Activated CD8-positive, alpha-beta T cell treated with anti-CD3 and anti-CD28 coated beads for 36 hours (primary cell): ENCODE measurements at places on chromosomes 1 and 21. TPM values are rescaled to one million over a fixed set of nuclear protein-coding genes. Genes with fewer than 3 reads are reported as not detected.

SMCP gene
- not detected for total RNA-seq

KDM1A gene
- 77.7 TPM for total RNA-seq

FCAMR gene
- total RNA-seq = not detected

PFKL gene
- 188 TPM for total RNA-seq

SAMD11 gene
- total RNA-seq = not detected

CGN gene
- total RNA-seq = 1.7 TPM

TBX19 gene
- 1.5 TPM for total RNA-seq

FCN3 gene
- not detected for total RNA-seq

KCNAB2 gene
- total RNA-seq = 299 TPM

LORICRIN gene
- total RNA-seq = not detected

GRCh38 chr1:230899841-230900251 is 31.5 kb upstream of the C1orf198 start:
- H3K27me3 ChIP-seq = no peaks in the 10 kb centered on the region
- no peaks in the 10 kb centered on the region for H3K4me1 ChIP-seq
- no peak overlapping the region for H3K27ac ChIP-seq
- DNase-seq = no peak
- H3K4me3 ChIP-seq = no peak overlapping the region
- no peaks in the 10 kb centered on the region for H3K36me3 ChIP-seq

DNA sequence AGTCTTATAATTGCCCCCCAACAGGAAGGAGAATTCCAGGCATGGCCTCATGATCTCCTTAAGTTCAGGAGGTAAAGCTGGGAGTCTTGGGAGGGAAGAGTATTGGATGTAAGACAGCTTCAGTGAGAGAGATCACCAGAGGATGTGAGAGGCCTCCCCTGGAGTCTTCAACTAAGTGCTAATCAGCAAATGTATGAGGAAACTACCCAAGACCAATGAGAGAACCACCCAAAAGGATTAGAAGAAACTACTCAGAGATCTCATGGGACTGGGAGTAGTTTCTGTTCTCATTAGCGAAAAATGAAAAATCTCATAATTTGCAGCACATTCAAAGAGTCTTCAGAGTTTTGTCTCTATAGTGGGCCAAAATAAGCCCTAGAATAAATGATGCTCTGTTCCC is 36.6 kb upstream of the WNT2B start:
- no peaks in the 10 kb centered on the region for H3K4me1 ChIP-seq
- no peak overlapping the region for H3K27ac ChIP-seq
- peaks cover 37% of the 10 kb centered on the region for H3K27me3 ChIP-seq
- no peak for DNase-seq
- H3K36me3 ChIP-seq = no peaks in the 10 kb centered on the region

DNA sequence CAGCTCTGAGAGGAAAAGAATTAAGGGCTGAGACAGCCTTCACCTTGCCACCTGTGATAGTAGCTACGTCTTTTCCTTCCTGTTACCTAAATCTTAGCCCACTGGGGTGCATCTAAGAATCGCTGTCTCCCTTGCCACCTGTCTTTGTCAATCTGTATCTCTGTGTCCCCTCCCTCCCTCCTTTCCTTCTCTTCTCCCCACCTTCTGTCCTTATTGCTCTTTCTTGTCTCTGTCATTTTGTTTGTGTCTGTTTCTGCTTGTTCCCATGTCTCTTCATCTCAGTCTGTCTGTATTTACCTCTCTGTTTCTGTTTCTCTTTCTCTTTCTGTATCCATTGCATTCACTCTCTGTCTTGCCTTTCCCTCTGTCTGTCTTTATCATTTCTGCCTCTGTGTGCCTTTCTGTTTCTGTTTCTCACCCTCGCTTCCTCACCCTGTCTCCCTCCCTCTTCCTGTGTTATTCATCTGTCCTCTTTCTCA is 30.2 kb downstream of the SLC22A15 start:
- H3K4me3 ChIP-seq = peak overlapping the region; percentile 73
- no peaks in the 10 kb centered on the region for H3K27me3 ChIP-seq
- DNase-seq = peak; percentile 4
- no peaks in the 10 kb centered on the region for H3K36me3 ChIP-seq
- H3K27ac ChIP-seq = peak overlapping the region; percentile 87

DNA sequence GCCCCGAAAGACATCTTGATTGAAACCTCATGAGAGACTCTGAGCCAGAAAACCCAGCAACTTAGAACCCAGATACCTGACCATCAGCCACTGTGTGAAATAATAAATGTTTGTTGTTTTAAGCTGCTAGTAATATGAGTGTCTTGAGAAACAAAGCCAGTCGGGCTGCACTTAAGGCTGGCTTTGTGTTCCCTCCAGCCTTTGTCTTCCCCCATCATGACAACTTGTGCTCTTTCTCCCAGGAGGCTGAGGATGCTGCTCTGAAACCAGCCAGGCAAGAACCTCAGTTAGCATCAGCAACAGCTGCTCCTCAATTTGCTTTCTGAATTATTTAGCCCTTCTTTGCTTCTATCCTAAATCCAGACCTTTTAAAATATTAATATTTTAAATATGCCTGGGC is 78.2 kb downstream of the SLC16A1 start:
- peaks cover 5% of the 10 kb centered on the region for H3K27me3 ChIP-seq
- H3K36me3 ChIP-seq = no peaks in the 10 kb centered on the region
- DNase-seq = no peak
- no peaks in the 10 kb centered on the region for H3K4me1 ChIP-seq
- no peak overlapping the region for H3K4me3 ChIP-seq

- H3K36me3 ChIP-seq = no peaks in the 10 kb centered on the region
- H3K4me3 ChIP-seq = no peak overlapping the region
- no peaks in the 10 kb centered on the region for H3K4me1 ChIP-seq
- H3K27ac ChIP-seq = no peak overlapping the region
Measured at GRCh38 chr1:161993576-161993975, 30.1 kb downstream of the OLFML2B start.

GRCh38 chr1:62043154-62043553 is 151.5 kb upstream of the L1TD1 start:
- no peak overlapping the region for H3K4me3 ChIP-seq
- H3K4me1 ChIP-seq = no peaks in the 10 kb centered on the region

- H3K27me3 ChIP-seq = no peaks in the 10 kb centered on the region
- H3K4me1 ChIP-seq = peaks cover 3% of the 10 kb centered on the region
- no peaks in the 10 kb centered on the region for H3K36me3 ChIP-seq
- H3K4me3 ChIP-seq = no peak overlapping the region
Measured at GRCh38 chr21:33870768-33871167, 44.8 kb downstream of the ATP5PO start.

DNA sequence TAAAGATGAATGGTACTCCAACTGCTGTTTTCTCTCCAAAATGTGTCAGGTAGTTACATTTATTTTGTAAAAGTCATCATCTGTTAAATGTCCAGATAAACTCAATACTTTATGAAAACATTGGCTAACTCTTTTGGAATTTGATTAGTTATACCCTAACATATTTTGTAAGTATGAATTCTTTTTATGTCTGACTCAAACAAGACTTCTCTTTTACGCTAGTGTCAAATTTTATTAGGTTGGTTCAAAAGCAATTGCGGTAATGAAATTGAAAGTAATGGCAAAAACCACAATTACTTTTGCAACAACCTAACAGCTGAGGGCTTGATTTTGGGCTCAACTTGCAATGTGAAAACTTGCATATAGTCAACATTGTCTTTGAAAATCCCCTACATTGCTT is 41.0 kb upstream of the USP25 start:
- DNase-seq = no peak
- H3K4me1 ChIP-seq = peaks cover 2% of the 10 kb centered on the region
- no peaks in the 10 kb centered on the region for H3K36me3 ChIP-seq
- H3K4me3 ChIP-seq = no peak overlapping the region
- H3K27ac ChIP-seq = no peak overlapping the region

DNA sequence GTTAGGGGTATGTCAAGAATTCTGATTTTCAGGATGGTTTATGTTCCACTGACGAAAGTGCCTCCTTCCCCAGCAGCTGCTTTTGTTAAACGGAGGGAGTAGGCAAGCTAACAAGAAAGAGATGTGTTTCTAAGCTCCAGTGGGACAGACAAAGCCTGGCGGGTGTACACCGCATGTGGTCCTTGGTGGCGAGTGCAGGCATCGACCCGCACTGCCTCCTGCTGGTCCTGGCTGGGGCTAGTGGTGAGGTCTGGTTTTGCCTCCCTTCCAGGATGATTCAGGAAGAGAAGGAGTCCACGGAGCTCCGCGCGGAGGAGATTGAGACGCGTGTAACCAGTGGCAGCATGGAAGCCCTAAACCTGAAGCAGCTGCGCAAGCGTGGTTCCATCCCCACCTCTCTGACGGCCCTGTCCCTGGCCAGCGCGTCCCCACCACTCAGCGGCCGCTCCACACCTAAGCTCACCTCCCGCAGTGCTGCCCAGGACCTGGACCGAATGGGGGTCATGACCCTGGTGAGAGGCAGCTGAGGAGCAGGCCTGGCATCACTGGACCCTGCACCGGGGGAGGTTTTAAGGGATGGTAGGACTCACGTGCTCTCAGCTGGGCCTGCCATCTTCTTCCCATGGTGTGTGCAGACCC is 29.0 kb downstream of the PPFIA4 start:
- peaks cover 7% of the 10 kb centered on the region for H3K27me3 ChIP-seq
- H3K27ac ChIP-seq = no peak overlapping the region
- peaks cover 8% of the 10 kb centered on the region for H3K36me3 ChIP-seq

GRCh38 chr1:37177230-37177864 is 143.0 kb upstream of the GRIK3 start:
- H3K27ac ChIP-seq = no peak overlapping the region
- H3K4me1 ChIP-seq = no peaks in the 10 kb centered on the region
- H3K4me3 ChIP-seq = no peak overlapping the region

GRCh38 chr1:9730096-9730901 is 78.8 kb downstream of the PIK3CD start:
- peaks cover 55% of the 10 kb centered on the region for H3K4me1 ChIP-seq
- DNase-seq = peak; percentile 36
- peaks cover 75% of the 10 kb centered on the region for H3K36me3 ChIP-seq
- peak overlapping the region; percentile 79 for H3K27ac ChIP-seq
- peak overlapping the region; percentile 30 for H3K4me3 ChIP-seq

- DNase-seq = no peak
- no peak overlapping the region for H3K4me3 ChIP-seq
- H3K27me3 ChIP-seq = no peaks in the 10 kb centered on the region
Measured at GRCh38 chr1:55120538-55120937, 81.2 kb downstream of the PCSK9 start.

DNA sequence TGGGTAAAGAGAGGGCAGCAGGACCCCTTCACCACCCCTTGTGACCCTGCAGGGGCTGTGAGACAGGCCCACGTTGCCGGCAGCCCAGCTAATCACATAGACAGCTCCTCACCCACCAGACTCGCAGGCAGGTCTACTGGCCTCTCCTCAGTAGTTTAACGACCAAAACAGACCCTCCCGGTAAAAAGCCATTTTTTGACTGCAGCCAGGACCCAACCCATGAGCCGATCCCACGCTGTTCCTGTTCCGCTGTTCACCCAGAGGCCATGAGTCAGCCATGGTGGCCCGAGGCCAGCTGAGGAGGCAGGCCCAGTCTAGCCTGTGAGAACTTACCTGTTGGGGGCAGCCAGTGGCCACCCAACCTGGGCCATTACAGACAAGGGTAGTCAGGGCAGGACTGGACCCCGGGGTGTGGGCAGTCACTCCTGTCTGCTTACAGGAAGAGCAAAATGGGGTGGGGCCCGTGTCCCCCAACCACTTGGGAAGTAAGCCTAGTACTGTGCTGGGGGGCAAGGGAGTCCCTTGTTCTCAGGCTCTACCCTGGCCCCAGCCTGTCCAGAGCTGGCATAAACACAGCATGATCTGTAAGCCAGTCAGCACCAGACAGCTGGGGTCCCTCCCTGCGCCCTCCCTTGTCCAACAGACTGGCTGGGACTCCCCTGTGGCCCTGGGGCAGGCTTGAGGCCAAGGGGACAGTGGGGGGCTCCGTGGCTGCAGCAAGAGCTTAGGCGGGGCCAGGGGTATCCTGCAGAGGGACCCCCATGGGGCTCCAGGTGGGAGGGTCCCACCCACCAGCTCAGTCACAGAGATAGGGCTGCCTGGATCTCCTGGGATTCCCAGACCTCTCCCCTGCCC is 61.9 kb downstream of the WNT9A start:
- H3K4me1 ChIP-seq = peaks cover 20% of the 10 kb centered on the region
- H3K4me3 ChIP-seq = no peak overlapping the region
- peak overlapping the region; percentile 75 for H3K27ac ChIP-seq
- no peak for DNase-seq
- no peaks in the 10 kb centered on the region for H3K36me3 ChIP-seq

DNA sequence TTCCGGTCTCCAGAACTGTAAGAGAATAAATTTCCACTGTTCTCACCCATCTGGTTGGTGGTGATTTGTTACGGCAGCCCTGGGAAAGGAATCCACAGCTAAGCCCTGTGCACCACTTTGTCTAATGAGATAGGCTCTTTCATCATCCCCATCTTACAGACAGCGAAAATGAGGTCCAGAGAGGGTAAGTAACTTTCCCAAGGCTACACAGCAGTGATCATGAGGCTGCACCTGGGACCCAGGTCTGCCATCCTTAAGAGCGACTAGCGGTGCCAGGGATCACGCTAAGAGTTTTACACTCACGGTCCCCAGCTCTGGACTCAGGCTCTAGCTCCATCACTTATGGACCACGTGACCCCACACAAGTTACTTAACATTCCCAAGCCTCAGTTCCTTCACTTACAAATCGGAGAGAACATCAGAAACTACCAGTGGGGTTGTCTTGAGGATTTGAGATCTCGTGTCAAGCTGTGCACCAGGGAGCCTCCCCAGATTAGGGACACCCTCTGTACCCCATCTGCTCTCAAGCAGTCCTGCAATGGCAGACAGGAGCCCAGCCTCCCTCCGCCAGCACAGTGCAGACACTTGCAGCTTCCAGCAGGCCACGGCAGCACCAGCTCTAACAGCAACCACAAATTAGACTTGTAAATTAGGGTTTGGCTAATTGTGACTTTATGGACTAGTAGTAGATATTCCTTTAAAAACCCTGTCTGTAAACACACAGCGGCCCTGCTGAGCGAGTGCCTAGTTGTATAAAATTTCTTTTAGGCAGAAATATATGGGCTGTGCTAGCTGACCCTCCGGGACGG is 87.3 kb downstream of the DISP3 start:
- no peaks in the 10 kb centered on the region for H3K4me1 ChIP-seq
- H3K27ac ChIP-seq = no peak overlapping the region
- DNase-seq = no peak
- H3K27me3 ChIP-seq = peaks cover 17% of the 10 kb centered on the region
- no peak overlapping the region for H3K4me3 ChIP-seq
- H3K36me3 ChIP-seq = no peaks in the 10 kb centered on the region

- H3K27ac ChIP-seq = no peak overlapping the region
- H3K4me1 ChIP-seq = no peaks in the 10 kb centered on the region
- no peak for DNase-seq
- H3K4me3 ChIP-seq = no peak overlapping the region
- H3K27me3 ChIP-seq = no peaks in the 10 kb centered on the region
Measured at GRCh38 chr21:27571706-27572105, 604.8 kb upstream of the ADAMTS5 start.

GRCh38 chr1:18528616-18529015 is 47.9 kb downstream of the KLHDC7A start:
- no peak overlapping the region for H3K4me3 ChIP-seq
- peaks cover 18% of the 10 kb centered on the region for H3K27me3 ChIP-seq
- no peaks in the 10 kb centered on the region for H3K4me1 ChIP-seq
- no peak for DNase-seq

GRCh38 chr1:115337633-115338456 is at the start of gene NGF:
Gene NGF (minus strand): TSS chr1:115338249. CDS start chr1:115286795, 51,454 bp downstream.
- H3K27me3 ChIP-seq = peaks cover 25% of the 10 kb centered on the region
- no peak within 1 kb of the TSS for H3K4me3 ChIP-seq
- no peak for DNase-seq
- no peak within 1 kb of the TSS for H3K27ac ChIP-seq

GRCh38 chr1:2050793-2051682 is 827 bp downstream of the PRKCZ start:
- peak; percentile 28 for DNase-seq
- peaks cover 6% of the 10 kb centered on the region for H3K27me3 ChIP-seq
- H3K36me3 ChIP-seq = no peaks in the 10 kb centered on the region
